ENCODE measurements at places on chromosomes 1 and 21. TPM values are rescaled to one million over a fixed set of nuclear protein-coding genes. Genes with fewer than 3 reads are reported as not detected.

DNA sequence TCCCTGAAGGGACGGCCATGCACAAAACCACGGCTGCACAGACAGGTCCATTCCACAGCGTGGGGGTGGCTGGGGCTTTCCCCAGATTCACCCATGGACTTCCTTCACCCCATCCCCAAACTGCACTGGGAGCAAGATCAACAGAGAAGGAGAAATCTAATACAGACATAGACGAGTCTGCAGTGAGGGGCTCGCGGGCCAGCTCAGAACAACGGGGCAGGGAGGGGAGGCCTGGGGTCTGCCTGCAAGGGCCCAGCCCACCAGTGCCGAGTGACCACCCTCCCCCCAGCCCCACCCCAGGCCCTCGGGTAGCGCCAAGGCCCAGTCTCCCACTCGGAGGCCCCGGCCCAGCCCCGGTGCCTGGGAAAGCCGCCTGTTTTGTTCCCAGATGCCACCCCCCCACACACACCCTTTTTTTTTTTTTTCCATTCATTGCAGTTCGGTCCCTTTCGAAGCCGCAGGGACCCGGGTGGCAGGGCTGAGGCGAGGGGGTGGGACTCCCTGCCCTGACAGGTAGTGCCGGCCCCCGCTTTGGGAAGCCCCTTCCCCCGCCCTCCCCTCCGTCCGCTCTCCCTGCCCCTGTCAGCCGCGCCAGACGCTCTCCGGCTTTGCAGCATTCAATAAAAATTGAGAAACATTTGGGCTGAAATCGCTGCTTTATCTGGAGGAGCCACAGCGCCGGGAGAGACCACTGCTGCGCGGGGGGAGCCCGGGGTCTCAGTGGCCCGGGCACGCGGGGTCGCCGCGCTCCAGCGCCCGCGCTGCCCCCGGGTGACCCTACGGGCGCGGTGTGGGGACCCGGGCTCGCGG is 543 bp upstream of the EPHB2 start:
- peak; percentile 52 for DNase-seq

- DNase-seq = no peak
Measured at GRCh38 chr1:66206563-66207144, 327.3 kb upstream of the SGIP1 start.

GRCh38 chr1:31122101-31122735 is 56.7 kb upstream of the PUM1 start:
- DNase-seq = peak; percentile 44

Gene B3GALT5
- 0.39 TPM for total RNA-seq

Gene SLC45A1
- 0.20 TPM for total RNA-seq

Gene FAM177B
- total RNA-seq = not detected
